NCI-H82 (cell line): ENCODE measurements at places on chromosomes 3 and 15.

DNA sequence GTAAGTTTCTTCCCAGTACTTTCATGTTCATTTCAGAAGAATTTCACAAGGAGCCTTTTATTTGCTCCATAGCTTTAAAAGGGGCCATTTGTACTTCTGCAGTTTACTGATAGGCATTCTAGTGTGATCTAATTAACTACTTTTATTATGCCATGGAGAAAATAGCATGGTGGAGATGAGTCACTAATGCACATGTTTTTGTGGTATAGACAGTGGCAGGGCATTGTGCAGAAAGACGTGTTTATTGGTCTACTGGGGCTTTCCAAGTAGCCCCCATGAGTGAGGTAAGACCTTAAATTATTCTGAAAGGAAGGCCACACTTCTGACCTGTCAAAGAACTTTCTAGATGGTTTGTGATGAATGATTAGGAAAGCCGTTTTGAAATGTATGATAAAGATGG is 810.0 kb upstream of the NR2F2 start:
- no peak for DNase-seq

GRCh38 chr3:104474011-104474410 is 892.7 kb upstream of the ALCAM start:
- no peak for DNase-seq

GRCh38 chr15:23890218-23890617 is 203.1 kb upstream of the NDN start:
- no peak for DNase-seq

DNA sequence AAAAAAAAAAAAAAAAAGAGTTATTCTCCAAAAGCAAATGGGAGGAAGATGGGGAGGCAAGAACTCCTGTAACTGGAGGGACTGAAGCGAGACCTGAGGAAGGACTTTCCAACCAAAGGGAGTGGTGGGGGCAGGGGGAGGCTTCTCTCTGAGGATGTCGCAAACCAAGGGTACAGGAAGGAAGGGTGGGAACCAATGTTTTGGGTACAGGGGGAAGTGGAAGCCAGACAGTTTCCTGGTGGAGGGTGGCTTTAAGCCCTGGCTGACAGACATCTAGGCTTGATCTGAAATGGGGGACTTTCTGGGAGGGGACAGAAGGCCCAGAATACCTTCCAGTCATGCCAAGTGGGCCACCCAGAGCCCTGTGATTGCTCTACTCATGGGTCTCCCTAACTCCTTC is 27.0 kb downstream of the VIPR1 start:
- no peak for DNase-seq

DNA sequence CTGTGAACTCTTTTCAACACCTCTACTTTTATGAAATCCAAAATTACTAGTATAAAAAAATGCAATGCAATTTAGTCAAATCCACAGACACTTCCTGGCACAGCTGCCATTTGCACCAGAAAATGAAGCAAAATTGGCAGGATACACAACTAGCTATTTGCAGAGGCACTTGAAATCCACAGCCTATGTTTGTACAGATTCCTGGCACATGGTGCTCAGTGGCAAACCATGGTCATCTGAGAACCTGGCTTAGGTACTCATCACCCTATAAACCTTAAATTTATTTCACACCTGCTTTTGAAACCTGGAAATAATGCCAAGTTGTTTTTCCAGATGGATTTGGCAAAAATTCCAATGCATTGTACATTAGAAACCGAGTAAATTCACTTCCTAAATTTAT is 20.2 kb upstream of the PPM1L start:
- DNase-seq = no peak

DNA sequence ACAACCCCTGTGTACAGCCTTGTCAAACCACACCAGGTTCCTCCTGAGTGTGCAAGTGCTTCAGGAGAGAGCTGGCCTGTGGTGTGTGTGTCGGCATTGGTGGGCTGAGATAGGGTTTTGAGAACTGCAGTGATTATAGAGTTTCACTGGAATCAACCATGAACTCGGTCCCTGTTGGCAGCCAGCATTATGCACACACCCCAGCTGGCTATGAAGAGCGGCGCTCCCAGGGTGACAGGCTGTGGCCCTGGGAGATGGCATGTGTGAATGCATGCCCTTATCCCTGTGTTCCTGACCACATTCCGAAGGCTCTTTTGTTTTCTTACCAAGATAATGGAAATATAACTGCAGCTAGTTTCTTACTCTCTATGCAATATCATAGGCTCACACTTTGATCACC is 101.8 kb downstream of the SNRK start:
- DNase-seq = no peak

DNA sequence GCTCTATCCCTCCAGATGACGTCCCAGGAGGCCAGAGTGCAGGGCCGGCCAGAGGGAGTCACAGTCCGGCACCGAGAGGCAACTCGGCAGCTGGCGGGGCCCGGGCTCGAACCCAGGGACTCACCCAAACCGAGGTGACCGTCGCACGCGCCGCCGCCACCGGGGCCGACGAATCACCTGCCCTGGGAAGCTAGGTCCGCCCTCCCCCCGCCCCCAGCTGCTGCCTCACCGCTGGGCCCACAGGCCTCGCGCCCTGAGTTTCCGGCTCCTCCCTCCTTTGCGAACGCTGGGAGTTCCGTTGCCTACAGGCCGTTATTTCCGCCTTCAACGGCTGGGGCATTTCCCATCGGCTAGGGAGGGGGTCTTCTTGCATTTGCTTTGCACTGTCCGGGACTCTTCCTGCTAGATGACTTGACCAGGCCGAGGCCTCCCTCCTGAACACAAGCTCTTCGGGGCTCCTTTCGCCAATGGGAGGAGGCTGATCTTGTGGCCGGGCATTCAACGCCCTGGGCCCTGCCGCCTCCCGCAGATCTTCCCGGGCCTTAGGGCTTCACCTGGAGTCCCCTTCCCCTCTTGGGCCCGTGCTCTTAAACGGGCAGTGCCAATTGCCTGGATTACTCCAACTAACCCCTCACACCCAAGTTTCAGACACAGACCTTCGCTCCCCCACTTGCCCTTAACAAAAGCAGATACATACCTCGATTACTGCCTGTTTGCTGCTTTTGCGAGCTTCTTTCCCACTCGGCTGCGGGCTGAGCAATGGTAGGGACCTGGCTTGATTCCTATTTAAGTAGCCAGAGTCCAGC is at the start of gene SNUPN:
Gene SNUPN, minus strand, starts transcription at position 184 of the 806 bp plus-strand sequence. CDS start 4,674 bp downstream, outside the sequence.
- peak; percentile 97 for DNase-seq
